ENCODE measurements at places on chromosomes 16 and 17. TPM values are rescaled to one million over a fixed set of nuclear protein-coding genes. Genes with fewer than 3 reads are reported as not detected.

MYH13 gene
- not detected for total RNA-seq

OR3A2 gene
- not detected for total RNA-seq

ABCA3 gene
- 13.9 TPM for total RNA-seq

GRCh38 chr16:19885451-19886072 lies 914 bp upstream of the GPRC5B start:
- no peaks in the 10 kb centered on the region for H3K27me3 ChIP-seq
- no peak overlapping the region for H3K27ac ChIP-seq
- H3K4me3 ChIP-seq = peak overlapping the region; percentile 84
- peaks cover 24% of the 10 kb centered on the region for H3K4me1 ChIP-seq
- no peak for DNase-seq
